ENCODE measurements at places on chromosomes 3 and 15.

DNA sequence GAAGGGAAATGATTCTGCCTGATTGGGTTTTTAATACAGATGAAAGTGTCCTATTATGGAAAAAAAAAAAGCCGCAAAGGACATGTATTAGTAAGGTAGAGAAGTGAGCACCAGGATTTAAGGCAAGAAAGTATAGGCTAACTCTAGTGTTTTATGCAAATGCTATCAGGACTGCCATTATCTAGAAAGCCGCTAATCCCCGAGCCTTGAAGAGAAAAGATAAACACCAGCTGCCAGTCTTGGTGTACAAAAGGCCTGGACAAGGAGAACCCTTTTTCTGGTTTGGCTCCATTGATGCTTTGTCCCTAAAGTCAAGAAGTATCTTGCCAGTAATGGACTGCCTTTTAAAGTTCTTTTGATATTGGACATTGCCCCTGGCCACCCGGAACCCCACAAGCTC is 8.6 kb upstream of the TRIM59 start:
- DNase-seq, result no peak

GRCh38 chr15:34239151-34239808 is 14.5 kb downstream of the EMC4 start:
- DNase-seq, result no peak

GRCh38 chr15:66702035-66702786 is at the start of gene SMAD6:
Gene SMAD6 (plus strand): TSS chr15:66702236. CDS start chr15:66703259, 1,023 bp downstream.
- DNase-seq, result peak; percentile 99

DNA sequence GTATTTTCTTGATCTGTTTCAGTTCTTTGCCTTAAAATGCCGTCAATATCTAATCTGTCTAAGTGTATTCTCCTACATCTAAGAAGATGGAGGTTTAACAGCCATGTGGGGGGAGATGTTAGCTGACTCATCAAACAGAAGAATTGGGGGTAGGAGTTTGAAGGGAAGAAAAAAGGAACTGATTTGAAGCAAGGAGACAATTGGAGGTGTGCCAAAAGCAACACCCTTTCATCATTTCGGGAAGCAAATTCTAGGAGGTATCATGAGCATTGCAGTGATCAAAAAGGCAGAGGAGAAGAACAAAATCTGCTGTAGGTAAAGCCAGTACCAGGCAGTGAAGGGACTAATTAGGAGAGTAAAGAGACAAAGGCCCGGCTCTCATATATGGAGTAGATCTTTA is 337.3 kb upstream of the TBC1D5 start:
- peak; percentile 85 for DNase-seq

DNA sequence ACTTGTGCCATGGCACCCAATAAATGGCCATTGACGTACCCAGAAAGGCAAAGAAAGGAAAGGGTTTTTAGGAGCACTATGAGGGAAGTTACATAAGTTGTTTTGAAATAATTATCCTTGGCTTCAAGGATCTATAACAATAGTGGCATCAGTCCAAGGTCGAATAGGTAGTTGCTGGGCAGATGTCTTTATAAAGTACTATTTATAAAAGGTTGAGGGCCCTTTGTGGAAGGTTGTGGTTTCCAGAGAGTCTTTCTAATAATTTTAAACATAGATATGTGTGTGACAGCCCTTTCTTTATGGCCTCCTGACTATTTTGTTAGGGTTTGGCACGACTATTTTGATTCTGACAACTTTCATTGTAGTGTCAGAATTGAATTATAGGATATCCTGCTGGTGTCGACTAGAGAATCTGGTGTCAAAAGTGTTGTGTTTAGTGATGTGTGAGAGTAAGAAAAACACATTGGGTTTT is 260.5 kb downstream of the PYDC2 start:
- no peak for DNase-seq

- peak; percentile 58 for DNase-seq
These were observed 111.7 kb downstream of the NUP210 start for GRCh38 chr3:13308380-13308801.

GRCh38 chr3:45057557-45057956 is 31.5 kb downstream of the CLEC3B start:
- DNase-seq, result no peak

- no peak for DNase-seq
These were observed 38.9 kb downstream of the IL17RD start for GRCh38 chr3:57126244-57126643.

- no peak for DNase-seq
These were observed 447.5 kb downstream of the IGSF11 start for GRCh38 chr3:118587037-118587741.

- DNase-seq, result no peak
These were observed 7.8 kb downstream of the EMC3 start for GRCh38 chr3:9978710-9979305.

DNA sequence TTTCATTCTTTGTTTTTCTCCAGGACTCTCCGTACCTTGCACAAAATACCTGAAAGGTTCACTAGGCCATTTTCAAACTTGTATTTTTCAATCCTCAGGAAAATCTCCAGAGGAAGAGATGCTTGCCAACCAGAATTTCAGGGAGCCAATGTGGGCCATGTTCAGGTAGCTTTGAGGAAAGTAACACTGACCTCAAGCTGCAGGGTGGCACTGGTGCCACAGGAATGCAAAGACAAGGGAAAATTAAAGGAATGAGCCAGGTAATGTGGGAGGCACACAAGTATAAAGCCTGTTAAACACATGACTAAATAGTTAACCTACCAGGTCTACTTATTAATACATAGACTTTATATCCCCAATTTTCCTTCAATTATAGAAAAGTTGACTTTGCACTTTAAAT is 51.9 kb upstream of the GAP43 start:
- DNase-seq, result no peak

GRCh38 chr3:168162172-168162571 is 66.4 kb upstream of the GOLIM4 start:
- no peak for DNase-seq

GRCh38 chr15:100809587-100809986 is 70.0 kb upstream of the ALDH1A3 start:
- no peak for DNase-seq

DNA sequence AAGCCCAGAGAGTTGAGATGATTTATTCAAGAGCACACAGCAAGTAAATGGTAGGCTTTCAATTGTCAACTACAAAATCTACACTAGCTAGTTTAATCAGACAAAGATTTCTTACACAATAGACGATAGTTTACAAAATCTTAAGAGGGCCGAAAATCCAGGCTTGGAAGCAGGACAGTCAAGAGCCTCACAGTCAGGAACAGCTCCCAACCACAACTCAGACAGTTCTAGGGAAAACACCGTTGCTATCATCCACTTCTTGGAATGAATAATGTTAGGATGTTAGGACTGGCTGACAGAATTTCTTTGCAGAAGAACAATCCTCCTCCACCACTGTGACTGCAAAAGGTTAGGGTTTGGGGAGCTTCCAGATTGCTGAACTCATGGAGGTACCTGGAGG is 290.8 kb upstream of the ZPLD1 start:
- DNase-seq, result no peak
